Activated T-helper 1 cell treated with Interleukin-2 at 50 U/mL for 16 hours (primary cell): ENCODE measurements at places on chromosomes 12 and 14.

DNA sequence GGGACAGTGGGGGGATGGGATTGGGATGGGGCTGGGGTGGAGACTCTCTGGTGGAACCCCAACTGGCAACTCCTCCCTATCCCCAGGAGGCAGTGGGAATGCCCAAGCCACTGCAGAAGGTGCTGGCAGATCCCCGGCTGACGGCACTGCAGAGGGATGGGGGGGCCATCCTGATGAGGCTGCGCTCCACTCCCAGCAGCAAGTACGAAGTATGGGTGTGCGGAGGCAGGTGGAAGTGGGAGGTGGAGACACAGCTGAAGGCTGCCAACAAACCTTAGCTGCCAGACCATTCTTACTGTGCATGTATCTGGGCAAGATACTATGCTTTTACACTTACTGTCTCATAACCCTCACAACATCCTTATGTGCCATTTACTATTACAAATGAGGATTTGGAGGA lies 8.2 kb downstream of the ARHGEF40 start:
- DNase-seq: no peak

DNA sequence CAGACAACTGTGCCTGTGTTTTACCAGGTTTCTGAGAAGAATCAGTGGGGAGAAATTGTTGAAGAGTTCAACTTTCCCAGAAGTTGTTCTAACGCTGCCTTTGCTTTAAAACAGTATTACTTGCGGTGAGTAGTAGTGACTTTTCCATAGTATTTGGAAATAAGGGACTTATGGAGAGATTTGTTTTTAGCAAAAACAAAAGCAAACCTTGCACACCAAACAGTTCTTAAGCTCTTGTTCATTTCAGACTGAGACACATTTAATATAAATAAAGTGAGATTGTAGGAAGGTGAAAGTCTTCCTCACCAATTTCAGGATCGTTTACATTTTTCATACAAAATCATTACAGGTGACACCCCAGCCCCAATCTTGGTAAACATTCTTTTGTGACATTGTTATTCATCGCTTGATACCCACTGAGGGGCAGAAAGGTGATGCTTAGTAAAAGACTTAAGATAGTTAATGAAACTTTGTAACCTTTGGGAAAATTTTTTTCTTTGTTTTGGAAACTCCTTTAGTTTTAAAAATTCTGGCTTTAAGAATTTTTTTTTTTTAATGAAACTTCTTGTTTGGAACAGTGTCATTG lies 1.8 kb downstream of the ARID2 start:
- no peak for DNase-seq

DNA sequence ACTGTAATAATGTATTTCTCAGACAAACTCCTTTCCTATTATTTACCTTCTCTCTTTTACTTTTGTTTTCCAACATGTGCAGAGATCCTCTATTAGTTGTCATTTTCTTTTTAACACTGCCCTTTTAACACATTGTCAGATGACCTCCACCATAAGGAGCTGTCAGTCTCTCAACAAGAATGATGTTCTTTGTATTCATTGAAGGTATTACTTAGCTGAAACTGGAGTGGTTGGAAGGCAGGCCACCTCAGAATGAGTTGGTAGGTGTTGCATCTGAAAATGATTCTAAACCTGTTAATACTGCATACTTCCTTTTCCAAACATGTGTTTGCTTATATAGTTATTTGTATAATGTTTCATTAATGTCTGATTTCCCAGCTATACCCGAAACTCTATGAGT lies 16.9 kb downstream of the TMEM117 start:
- DNase-seq: no peak

DNA sequence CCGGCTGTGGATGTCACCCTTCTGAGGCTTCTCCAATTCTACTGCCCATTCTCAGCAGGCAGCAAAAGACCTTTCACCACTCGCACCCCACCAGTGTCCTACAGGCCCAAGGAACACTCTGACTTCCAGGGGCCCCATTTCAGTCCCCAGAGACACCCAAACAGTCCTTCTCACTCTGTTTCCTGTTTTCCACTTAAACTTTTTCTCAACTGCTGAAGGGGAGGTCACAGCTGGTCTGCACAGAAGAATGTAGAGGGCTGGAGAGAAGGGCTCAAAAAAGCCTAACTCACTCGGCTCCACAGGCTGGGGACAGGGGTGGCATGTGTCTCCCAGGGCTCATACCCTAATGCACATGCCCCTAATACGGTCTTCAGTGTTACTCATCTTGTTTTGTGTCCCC lies 4.2 kb upstream of the DTX1 start:
- no peak for DNase-seq

GRCh38 chr12:97638739-97639138 lies 176.1 kb downstream of the RMST start:
- DNase-seq: no peak

DNA sequence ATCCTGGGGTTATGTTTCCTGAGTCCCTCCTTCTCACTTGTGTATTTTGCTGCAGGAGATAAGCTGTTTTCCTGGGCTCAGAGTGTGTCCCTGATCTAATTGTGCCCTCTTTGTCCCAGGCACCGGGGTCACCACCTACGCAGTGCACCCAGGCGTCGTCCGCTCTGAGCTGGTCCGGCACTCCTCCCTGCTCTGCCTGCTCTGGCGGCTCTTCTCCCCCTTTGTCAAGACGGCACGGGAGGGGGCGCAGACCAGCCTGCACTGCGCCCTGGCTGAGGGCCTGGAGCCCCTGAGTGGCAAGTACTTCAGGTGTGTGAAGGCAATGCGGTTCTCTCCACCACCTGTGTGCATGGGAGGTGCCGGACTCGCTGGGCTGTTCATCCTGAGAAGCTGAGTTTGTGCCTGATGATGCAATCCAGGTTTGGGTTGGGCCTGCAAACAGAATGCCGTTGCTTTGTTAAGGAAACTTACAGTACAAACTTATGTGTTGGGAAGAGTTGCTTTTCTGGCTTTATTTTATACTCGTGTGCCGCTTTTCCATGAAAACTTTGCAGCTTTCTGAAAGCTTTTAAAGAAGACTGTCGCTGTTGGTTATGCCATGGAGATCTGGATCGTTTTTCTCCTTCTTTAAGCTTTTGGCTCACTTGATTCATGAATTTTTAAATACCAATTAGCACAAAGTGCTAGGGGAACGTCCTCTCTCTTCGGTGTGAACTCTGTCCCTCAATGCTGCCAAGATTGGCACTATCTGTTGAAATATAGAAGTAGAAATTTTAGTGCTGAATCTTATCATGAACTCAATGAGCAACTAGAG lies 27.6 kb downstream of the RDH12 start:
- no peak for DNase-seq

- no peak for DNase-seq
Measured at GRCh38 chr14:94498215-94498614, 11.1 kb downstream of the SERPINA12 start.

GRCh38 chr14:104240434-104241157 lies 102.2 kb downstream of the KIF26A start:
- DNase-seq: no peak

- no peak for DNase-seq
Measured at GRCh38 chr14:90434370-90435020, 37.7 kb downstream of the CALM1 start.

GRCh38 chr14:100727873-100728240 lies 1.2 kb downstream of the DLK1 start:
- DNase-seq: no peak
